ENCODE measurements at places on chromosomes 4 and X.

- no peak for DNase-seq
Measured at GRCh38 chr4:184273166-184274147, 55.8 kb upstream of the ENPP6 start.

DNA sequence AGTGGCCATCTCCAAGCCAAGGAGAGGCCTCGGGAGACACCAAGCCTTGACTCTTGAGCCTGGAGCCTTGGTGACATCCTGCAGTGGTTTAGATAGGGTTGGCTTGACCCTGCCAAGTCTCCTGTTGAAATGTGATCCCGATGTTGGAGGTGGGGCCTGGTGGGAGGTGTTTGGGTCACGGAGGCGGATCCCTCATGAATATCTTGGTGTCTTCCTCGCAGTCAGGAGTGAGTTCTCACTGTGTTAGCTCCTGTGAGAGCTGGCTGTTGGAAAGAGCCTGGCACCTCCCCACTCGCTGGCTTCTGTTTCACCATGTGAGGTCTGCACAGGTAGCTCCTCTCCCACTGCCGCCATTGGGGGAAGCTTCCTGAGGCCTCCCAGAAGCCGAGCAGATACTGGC, 38.8 kb downstream of the ADRA2C start:
- DNase-seq: no peak

- no peak for DNase-seq
Measured at GRCh38 chr4:87108142-87108546, 112.3 kb downstream of the KLHL8 start.

DNA sequence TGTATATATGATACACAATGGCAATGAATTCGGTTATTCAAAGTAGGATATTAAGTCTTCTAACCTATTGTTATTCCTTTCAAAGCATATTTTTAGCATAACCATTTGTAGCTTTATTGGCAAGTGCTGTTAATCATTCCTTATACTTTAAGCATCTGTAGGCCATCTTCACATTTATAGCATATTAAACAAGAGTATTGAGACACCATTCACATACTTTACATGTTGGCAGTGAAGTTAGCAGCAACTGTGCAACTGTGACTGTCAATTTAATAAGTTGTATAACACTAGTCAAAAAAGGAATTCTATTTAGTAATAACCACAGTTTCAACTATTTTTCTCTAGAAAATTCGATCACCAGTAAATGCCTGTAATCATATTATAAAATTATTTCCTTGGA, 107.3 kb upstream of the MYOZ2 start:
- no peak for DNase-seq

- no peak for DNase-seq
Measured at GRCh38 chrX:46185923-46186810, 359.1 kb downstream of the ZNF674 start.

DNA sequence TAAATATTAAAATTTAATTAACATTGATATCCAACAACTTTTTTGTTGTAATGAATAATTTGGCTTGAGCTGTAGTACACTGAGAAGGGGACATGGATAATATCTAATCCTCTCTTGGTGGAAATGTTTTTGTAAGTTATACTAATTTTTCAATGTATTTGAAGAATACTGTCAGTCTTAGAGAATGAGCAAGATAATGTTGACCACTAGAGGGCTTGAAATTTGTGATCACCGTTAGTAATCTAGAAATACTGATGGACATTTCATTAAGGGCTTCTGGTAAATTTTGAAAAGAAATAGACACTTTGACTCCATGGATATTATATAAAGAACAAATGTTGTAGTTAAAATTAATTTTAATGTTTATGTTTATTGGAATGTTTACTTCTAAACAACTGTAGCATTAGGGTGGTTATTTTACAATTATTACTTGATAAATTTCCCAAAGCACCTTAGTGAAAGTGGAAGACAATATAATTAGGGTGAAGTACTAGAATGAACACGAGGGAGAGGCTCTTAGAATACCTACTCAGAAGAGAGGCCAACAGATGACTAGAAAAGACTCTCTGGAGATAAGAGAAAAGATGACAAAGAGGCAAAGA, 20.0 kb upstream of the CAMK2D start:
- no peak for DNase-seq

GRCh38 chrX:45824471-45824870, 623.8 kb upstream of the DIPK2B start:
- DNase-seq: peak; percentile 30

DNA sequence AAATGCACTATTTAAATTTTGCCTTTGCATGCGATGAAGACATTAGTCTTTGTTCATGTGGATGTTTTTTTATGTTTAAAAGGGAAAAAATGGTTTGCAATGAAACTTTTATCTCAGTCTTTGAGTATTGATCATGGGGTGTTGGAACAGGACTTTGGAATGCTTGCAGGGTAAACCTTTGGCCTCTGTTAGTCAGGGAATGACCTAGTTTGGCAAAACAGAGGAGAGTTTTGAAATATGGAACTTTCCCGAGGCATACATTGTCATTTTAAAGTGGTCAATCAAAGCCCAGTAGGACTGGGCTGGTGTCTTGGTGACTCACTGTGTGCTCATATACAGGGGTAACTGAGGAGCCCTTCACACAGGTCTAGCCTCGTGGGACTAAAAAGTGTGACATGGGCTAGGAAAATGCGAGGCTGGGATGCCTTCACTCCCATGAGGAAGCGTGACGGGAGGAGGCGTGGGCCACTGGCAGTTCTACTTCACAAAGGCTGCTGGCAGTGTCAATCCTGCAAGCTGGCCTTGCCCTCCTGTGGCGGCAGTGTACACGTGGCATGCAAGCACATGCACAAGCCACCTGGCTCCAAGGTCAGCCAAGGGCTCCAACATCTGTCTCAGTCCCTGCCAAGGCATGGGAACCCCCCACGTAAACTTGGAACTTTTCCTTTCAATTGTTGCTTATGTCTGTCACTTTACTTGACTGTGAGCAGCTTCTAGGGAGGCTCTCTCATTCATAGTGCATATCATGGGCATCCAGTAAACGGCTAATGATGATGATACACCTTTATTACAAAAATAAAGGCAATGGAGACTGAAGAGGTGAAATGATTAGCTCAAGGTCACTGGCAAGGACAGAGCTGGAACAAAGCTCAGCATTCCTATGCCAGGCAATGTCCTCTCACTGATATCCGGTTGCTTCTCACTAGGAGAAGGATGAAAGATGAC, 5.2 kb upstream of the F11 start:
- DNase-seq: no peak

- no peak for DNase-seq
Measured at GRCh38 chrX:71017396-71017939, 50.7 kb downstream of the SNX12 start.

DNA sequence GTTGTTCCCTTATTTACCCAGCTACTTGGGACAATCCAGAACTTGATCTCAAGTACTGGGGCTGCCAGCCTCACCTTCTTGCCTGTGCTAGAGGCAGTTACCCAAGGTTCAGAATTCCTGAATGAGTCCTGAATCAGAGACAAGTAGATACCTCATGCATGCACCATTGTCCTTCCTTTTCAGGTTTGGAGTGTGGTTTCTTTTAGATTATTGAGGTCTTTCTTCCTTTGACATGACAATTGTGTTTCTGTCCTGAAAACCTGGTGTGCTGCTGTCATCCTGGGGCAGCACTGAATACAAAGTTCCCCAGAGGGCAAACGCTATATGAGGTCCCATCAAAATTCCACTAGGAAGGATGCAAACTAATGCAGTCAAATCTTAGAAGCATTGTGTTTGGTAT, 3.5 kb downstream of the CXCL2 start:
- no peak for DNase-seq

DNA sequence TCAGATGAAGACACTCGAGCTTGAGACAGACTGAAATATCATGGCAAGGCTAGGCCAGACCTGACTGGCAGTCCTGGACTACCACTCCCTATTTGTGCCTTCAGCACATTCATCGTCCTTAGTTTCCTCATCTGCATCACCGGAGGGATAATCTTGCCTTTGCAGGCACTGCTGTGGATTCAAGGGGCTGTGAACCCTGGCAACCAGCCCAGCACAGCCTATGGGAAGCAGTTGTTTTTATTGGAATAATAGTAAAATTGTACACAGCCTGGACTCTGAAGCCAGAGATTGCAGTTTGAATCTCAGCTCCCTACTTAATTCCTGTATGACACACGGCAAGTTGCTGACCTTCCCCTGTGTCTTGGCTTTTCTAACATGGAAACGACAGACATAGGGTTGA, 161.0 kb downstream of the NSUN7 start:
- DNase-seq: no peak

- DNase-seq: no peak
Measured at GRCh38 chrX:10607233-10607632, 13.2 kb downstream of the MID1 start.

DNA sequence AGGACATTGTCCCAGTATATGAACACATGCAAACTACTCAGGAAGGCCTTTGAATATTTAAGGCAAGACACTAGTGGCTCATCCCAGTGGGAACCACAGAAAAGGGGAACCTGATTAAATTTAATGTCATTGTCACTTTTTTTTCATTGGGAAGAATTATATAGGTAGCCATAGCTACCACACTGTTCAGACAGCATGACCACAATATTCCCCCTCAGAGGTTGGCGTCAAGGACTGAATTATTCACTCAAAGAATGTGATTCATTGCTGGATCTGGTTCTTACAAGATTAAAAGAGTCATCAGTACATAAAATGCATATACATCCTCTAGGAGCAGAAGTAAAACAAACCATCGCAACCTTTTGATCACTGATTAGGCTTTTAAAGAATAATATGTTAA, 92.0 kb upstream of the SMARCAD1 start:
- no peak for DNase-seq

DNA sequence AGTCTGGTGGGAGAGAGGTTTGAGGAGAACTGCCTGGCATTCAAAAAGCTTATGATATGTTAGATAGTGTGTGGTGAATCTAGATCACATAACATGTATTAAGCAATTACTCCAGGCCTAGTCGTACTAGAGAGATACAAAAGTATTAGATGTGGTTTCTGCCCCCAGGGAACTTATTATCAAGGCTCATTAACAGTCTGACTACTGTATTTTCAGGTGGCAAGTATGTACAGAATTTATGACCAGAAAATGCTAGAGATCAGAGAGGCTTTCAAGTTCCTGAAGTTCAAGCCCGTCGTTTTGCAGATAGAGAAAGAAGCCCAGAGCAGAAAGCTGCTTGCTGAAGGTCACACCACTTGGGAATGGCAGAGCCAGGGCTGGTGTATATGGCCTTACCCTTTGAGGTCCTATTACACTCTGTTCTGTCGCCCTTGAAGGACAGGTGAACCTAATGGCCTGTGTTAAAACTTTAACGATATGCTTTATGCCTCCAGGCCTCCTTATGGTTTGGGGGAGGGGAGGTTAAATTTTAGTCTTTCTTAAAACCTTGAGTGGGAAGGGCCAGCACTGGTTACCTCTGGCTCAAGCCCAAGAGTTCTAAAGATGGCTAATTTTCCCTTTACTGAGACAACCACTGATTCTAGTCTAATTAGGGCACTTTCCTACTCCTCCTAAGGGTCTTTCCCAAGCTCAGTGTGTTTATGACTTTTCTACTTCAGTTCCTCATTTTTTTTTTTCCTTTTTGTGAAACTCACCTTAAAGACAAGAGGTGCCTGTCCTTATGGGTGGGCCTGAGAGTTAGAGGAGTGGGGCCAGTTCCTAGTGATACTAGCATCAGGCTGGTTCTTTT, 19.9 kb downstream of the TMEM164 start:
- DNase-seq: no peak

GRCh38 chrX:154135458-154136229, 8.4 kb upstream of the OPN1LW start:
- peak; percentile 30 for DNase-seq

DNA sequence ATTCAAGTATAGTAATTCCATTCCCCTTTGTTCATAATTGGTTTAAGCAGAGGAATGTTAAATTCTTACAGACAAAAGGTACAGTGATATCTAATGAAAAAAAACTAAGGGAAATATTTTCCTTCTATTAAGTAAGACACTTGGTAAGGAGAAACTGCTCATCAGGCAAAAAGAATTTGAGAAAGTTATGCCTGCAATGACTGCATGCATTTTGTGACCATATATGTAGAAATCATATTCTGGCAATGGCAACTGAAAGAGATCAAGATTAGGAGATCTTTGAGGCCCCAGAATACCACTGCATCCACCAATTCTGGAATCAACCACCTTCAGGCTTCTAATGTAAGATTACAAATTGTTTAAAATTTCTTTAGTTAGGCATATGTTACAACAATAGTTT, 364.8 kb downstream of the PCDH10 start:
- no peak for DNase-seq

DNA sequence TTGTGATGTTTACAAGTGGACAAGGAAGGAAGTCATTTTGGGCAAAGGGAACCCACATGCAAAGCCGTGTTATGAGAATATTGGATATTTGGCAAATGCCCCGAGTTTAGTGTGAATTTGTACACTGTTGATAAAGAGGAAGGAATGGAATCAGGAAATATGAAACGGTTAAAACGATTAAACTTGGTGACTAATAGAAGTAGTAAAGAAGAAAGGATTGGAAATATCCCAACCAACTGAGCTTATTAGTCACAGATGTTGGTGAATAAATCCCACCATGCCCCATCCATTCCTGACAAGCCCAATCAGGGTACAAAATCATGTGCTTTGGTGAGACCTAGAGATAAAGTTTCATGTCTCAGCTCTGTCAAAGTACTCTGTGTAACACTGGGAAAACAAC, 22.0 kb downstream of the ARHGAP24 start:
- DNase-seq: no peak

DNA sequence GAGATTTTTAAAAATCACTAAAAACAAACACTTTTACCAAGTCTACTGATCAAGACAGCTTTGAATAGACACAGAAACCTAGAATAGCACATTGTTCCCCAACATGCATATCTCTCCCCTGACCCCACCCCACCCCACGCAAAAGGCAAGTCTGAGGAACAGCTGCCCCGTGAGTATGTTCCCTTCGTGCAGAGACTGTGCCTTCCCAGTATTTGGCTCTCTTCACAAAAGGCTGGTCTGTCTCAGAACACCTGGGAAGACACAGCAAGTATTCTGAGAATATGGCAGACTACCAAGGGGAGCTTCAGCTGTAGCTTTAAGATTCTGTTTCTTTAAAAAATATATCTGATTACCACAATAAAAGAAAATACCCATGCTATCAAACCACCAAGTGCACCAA, 134.0 kb downstream of the SH3KBP1 start:
- DNase-seq: no peak

- no peak for DNase-seq
Measured at GRCh38 chr4:184688447-184688846, 38.9 kb downstream of the PRIMPOL start.

DNA sequence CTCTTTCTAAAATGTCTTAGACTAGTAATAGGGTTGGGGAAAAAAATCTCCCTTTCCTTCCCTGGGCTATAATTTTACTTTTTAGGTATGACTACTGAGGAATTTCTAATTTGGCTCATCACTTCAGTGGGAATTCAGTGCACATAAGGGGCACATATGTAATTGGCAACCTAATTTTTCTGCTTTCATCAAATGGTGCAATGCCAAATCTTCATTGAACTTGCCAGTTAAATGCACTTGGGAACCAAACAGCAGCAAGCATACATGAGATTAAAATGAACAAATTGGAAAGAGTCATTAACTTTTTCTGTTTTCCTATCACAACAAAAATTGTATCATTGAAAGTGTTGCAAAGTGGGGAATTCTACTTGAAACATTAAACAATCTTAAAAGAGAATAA, 2.9 kb upstream of the CCSER1 start:
- DNase-seq: no peak

- no peak for DNase-seq
Measured at GRCh38 chrX:110992611-110993010, 103.4 kb upstream of the PAK3 start.

- no peak for DNase-seq
Measured at GRCh38 chr4:121237069-121237399, 72.9 kb upstream of the TNIP3 start.

- no peak for DNase-seq
Measured at GRCh38 chr4:99652596-99653436, 4.8 kb downstream of the C4orf54 start.

GRCh38 chr4:187972135-187972534, 23.4 kb upstream of the ZFP42 start:
- DNase-seq: no peak

Measured in activated T-cell treated with anti-CD3 and anti-CD28 coated beads, Interleukin-2, amount 50 U/mL, for 1 hour (primary cell).